ENCODE measurements at places on chromosomes 4 and X. TPM values are rescaled to one million over a fixed set of nuclear protein-coding genes. Genes with fewer than 3 reads are reported as not detected.

DNA sequence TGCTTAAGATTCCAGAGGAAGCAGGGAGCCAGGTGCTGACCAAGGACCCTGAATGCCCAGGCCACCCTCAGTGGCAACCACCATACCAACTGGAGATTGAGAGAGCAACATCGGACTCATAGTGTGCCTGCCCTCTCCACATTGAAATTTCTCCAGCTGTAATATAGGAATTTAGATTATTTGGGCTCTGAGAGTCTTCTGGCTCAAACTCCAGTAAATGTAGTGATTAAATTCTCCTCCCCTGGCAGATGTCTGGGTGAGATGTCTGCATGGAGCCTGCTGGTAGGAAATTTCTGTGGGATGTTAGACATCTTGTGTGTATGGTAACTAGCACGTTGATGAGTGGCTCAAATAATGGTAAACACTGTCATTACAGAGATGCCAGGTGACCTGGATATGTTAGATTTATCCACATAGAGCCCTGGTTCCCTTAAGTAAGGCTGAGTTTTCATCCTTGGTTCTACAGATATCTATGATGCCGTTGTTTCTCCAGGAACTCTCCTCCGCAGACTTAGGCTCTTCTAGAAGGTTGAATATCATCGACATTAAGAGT, 70.6 kb downstream of the CLNK start:
- DNase-seq: no peak

- no peak for DNase-seq
Observed at GRCh38 chr4:36046026-36046425, 198.3 kb downstream of the ARAP2 start.

GRCh38 chr4:1882850-1883271, 11.7 kb downstream of the NSD2 start:
- no peak for DNase-seq

DNA sequence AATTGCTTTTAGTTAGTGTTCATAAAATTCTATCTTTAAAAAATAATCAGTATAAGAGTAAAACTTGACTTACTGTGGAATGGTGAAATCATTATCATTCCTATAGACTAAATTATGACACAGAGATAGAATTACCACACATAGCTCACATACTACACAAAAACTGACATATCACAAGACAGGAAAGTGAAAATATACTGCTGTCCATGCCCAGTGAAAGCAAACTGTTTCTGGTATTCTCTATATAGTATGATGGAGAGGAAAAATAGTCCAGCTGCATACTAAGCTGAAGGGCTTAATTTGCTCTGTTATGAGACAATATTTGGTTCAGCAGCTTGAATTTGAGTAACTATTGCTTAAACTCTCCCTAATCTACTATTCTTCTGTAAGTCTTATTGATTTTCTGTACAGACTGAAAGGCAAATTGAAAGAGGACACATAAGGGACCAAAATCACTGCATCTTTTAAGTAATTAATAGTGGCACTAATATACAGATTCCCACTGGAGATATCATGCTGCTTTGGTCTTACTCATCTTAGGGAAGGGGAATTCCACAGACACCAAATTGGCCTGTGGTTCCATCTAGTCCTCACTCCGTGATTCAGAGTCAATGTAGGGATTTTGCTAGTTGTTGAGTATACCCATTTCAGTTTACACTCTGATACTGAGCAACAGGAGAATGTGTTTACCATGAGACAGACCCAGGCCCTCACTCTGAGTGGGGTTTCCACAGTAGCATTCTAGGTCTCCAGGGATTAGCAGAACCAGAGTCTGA, 47.4 kb upstream of the AGA start:
- no peak for DNase-seq

DNA sequence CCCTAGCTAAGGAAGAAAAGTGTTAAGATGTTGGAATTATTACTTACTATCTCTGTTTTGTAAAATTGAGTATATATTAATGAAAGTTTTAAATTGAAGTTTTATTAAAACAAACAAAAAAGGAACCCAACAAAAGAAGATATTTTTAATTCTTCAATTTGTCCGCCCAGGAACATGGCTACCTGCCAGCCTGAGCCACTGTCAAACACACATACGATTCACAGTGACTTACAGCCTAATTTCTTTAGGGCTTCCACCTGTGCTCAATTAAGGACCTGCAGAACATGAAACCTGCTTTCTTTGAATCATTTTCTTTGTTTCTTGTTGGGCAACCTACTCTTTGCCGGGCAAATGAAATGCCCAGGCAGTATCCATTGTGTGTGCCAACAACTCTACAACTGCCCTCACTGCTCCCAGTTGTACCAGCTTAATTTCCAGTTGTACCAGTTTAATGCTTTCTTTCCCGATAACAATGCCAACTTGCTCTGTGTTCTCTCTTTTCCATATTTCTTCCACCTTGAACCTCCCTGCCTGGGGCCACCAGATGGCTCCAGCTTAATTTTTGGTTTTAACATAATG, 181.7 kb downstream of the GBA3 start:
- no peak for DNase-seq

DNA sequence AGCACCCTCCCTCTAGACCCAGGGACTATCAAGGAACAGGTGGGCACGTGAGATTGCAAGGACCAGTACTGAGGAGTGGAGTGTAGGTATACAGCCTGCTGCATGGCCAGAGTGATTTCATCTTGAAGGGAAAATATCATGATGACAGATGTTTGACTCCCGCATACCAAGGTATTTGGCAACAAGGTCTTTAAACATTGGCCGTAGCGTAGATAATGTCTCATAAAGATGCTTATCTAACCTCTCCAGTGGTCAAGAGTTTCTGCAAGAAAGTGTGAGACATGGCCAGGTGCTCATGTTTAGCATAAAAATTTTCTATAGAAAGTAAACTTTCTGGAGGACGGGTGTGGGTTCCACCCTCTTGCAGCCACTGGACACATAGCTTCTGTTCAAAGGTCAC, 18.7 kb upstream of the ZNF630 start:
- DNase-seq: no peak

- no peak for DNase-seq
Observed at GRCh38 chr4:147311956-147312355, 168.9 kb upstream of the EDNRA start.

DNA sequence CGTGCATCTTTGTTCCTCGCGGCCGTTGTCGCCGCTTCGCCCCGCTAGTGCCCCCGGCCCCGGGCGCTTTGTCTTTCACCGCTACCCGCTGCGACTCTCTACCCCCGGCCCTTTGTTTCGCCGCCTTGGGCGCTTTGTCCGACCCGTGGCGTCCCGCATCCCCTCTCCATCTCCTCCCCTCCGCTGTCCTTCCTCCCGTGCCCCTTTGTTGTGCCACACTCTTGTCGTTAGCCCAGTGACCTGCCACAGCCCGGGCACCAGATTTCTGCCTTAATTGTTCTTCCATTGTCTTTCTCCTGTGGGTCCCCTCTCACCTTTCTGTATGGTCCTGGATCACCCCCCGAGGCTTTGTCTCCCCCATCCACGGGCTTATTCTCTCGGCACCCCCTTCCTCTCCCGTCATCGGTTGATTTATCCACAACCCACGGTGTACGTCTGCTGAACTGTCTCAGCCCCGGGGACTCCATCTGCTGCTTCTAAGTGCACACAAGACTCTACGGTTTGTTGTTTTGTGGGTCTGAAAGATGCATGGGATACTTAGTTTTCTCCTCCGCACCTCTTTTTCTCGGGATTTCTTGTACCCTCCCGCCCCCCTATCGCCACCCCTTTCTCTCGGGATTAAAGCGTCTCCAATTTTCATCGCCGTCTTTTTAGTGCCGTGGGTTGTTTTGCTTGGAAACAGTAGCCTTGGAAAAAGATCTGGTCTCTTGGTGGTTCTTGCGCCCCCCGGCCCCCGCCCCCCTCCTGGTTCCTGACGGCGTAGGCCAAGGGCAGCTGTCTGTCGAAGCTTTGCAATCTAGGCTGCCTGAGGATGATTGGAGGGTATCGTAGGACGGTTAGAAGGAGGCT, 783 bp downstream of the RBPJ start:
- DNase-seq: peak; percentile 55

GRCh38 chr4:7285244-7286094, 93.1 kb downstream of the SORCS2 start:
- DNase-seq: no peak

DNA sequence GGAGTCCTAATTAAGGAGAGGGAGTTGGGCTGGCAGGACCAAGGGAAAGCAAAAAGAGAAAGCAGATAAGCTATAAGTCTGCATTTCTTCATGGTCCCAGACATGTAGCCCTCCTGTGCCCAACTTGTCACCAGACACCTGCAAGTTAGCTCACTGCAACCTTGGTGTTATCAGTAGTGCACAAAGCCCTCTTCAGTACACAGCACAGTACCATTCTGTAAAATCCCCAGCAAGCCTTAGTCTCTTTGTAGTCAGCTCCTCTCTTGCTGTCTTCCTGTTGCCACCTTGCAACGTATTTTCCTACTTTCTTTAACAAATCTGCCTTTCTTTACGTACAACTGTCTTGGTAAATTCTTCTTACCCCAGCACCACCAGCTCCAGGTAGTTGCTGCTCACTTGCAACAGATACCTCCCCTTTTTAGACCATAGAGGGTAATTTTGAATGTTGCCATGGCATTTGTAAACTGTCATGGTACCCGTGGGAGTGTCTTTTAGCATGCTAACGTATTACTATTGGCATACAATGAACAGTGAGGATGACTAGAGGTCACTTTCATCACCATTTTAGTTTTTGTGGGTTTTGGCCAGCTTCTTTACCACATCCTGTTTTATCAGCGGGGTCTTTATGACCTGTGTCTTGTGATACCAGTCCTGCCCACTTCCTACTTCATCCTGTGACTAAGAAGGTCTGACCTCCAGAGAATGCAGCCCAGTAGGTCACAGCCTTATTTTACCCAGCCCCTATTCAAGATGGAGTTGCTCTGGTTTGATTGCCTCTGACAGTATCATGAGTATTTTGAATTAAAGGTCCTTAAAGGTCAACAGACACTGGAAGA, 28.3 kb upstream of the AP1S2 start:
- no peak for DNase-seq

DNA sequence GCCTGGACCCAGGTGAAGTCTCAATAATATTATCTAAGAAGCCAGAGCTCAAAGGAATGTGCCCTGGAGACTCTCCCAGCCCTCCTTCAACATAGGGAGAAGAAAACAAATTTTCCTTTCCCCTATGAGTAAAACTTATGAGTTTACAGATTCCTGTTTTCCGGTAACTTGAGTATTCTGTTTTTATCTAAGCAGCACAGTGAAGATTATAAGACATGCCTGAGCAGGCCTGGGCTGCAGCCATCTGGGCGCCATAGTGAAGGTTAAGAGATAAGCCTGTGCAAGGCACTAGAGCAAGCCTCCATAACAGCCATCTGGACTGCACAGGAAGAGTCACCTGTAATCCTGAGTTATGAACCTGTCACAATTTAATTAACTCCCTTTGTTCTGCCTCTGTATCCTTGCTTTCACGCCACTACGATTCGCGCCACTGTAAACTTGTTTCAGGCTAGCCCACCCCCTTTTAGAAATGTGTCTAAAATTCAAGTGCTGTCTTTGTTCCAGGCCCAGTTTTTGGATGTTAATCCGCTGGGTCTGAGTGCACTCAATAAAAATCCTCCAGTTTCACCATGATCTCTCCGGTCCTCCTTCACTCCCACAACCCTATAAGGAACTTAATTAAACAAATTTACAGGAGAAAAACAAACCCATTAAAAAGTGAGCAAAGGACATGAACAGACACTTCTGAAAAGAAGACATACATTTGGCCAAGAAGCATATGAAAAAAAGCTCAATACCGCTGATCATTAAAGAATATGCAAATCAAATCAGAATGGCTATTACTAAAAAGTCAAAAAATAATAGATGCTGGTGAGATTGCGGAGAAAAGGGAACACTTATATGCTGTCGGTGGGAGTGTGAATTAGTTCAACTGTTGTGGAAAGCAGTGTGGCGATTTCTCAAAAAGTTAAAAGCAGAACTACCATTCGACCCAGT, 189.5 kb downstream of the APBB2 start:
- DNase-seq: no peak

DNA sequence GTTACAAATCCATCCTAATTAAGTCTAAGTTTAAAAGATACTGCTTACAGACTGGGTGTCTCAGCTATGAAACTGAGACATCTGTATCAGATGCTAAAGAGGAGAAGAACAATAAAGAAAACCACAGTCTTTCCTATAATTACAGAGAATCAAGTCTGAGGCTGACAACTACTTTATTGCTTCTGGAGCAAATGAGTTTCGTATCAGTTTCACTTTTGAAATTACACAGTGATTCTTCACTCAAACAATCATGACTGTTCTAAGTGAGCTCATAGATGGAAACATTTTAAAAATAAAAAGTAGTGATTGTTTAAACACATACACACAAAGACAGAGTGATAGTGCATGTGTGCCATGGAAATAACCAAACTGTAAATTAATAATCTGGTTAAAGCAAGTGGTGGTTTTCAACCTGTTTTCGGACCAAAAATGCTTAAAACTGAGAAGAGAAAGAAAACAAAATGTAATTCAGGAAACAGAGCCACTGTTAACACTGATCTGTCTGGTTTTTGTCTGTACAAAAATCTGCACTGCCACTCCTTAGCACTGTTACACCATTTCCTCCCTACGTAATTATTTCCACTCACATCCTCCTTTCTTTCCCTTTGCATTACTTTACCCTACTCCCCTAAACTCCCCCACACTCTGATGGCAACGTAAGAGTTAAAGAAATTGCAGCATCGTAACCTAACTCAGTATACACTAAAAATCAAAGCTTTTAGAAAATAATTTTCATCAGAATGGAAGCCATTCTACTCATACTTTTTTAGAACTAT, 12.5 kb downstream of the RFC1 start:
- DNase-seq: no peak

The LIN54 gene
- total RNA-seq: 8.7 TPM

The MAGEA11 gene
- not detected for total RNA-seq

The MAP3K15 gene
- not detected for total RNA-seq

Measured in Peyer's patch (tissue), 4 donors.